ENCODE measurements at places on chromosomes 16 and 17.

GRCh38 chr17:27644586-27644985 is 13.6 kb downstream of the LGALS9 start:
- DNase-seq: no peak

- DNase-seq: no peak
Measured at GRCh38 chr17:3974980-3975379, 10.7 kb upstream of the ATP2A3 start.

GRCh38 chr17:55402374-55402773 is 19.3 kb downstream of the MMD start:
- DNase-seq: no peak

- no peak for DNase-seq
Measured at GRCh38 chr16:24771132-24771778, 41.8 kb downstream of the TNRC6A start.

DNA sequence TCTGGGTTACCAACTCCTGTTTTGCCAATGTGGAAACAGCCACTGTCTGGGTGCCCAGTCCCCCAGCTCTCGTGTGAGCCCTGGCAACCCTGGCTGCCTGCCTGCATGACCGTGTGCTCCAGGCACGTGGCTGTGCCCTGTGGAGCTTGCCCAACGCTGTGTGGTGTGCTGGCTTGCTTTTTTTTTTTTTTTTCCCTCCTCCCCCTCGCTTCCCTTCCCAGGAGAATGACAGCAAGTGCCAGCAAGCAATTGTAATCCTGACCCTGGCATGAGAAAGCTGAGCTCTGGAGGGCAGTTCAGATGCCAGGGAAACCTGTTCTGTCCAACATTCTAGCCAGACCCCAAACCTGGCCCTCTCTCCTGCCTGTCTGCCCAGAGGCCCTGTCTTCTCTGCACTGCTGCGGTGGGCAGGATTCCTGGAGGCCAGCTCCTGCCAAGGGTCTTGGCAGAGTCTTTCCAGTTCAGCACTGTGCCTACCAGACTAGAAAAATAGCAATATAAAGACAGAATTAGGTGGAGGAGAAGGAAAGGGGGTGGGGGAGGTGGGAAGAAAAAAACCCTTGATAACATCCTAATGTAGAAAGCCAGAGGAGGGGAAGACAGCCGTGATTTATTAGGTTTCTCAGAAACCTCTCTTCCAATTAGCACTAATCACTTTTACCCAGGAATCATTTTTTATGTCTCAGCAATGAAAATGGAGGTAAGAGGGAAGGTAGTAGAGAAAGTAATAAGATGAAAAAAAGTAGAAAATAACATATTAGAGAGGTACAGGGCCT is 9.0 kb downstream of the HLF start:
- no peak for DNase-seq

- no peak for DNase-seq
Measured at GRCh38 chr17:63150994-63151464, 185.0 kb downstream of the TANC2 start.

Measured in suprapubic skin (tissue), 4 donors.